ENCODE measurements at places on chromosomes 11 and 22.

GRCh38 chr11:86675017-86675416, 2.6 kb upstream of the ME3 start:
- no peak for DNase-seq

GRCh38 chr11:45964911-45965389, 42.5 kb downstream of the LARGE2 start:
- DNase-seq, result peak; percentile 84

- DNase-seq, result peak; percentile 63
Observed at GRCh38 chr11:118610773-118611432, 3.5 kb downstream of the PHLDB1 start.

DNA sequence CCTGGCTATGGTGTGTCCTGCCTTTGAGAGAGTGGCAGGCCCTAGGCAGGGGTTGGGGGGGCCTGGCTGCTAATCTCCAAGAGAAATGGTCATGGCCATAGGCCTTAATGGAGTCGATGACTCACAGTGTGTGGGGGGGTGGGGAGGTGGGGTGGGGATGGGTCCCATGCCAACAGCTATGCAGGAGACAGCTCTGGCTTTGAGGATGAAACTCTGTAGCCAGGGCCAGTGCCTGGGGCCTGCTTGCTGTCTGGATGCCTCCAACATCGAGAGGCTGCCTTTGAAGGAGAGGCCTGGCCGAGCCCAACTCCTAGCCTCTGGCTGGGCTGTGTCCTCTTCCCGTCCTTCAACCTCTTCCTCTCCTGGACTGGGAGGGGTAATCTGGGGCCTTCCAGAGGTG, 23.9 kb upstream of the TSPAN18 start:
- DNase-seq, result no peak

DNA sequence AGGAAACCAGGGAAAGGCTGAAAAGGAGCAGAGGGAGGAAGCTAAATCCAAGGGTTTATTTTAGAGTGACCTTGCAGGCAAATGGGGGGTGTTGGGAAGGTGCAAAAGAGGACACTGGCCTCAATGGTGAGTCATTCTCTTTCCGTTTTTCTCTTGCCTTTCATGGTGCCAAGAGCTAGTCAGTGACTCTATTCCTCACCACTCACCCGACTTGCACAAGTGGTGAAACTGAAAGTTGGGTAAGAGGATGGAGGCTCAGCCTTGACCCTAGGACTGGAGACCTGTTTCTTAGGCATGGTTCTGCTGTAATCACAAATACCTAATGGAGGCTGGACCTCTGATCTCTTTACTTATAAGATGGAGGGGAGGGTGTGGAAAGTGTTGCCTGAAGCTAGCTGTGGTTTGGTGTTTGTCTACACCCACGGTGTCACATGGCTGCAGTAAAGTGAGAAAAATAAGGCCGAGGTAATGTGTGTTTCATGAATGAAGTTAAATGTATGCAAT, 67.3 kb upstream of the CREB3L1 start:
- DNase-seq, result peak; percentile 16

DNA sequence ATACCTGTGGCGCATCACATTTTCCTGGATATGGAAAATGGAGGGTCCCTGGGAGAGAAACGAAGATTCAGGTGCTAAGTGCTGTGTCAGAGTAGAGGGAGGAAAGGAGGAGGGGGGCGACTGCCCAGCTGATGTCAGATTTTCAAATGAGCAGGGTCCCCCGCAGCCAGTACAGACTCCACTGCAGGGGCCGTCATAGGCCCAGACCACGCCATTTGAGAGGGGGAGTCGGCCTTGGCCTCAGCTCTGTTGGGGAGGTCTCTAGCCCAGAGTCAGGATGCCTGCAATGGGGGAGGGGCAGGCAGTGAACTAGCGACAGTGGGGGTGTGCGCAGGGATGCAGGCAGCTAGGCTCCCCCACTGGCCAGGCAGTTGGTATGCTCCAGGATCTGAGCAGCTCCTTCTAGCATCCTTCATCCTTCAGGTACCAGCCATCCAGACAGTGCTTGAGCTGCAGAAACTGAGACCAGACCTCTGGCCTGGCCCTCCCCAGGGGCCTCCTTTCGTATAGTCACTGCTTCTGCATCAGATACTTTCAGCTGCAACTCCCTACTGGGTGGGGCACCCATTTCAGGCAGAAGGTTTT, at the start of the genes BSCL2 and GNG3:
BSCL2 (minus strand) TSS at position 148 of the 585 bp plus-strand sequence. CDS start 229 bp downstream, outside the sequence.
GNG3 (plus strand) TSS at position 400 of the 585 bp plus-strand sequence. CDS start 620 bp downstream, outside the sequence.
- peak; percentile 59 for DNase-seq

GRCh38 chr11:86644291-86644690, 28.1 kb downstream of the ME3 start:
- DNase-seq, result no peak

- no peak for DNase-seq
Observed at GRCh38 chr22:27063406-27063805, 406.0 kb downstream of the MIAT start.

DNA sequence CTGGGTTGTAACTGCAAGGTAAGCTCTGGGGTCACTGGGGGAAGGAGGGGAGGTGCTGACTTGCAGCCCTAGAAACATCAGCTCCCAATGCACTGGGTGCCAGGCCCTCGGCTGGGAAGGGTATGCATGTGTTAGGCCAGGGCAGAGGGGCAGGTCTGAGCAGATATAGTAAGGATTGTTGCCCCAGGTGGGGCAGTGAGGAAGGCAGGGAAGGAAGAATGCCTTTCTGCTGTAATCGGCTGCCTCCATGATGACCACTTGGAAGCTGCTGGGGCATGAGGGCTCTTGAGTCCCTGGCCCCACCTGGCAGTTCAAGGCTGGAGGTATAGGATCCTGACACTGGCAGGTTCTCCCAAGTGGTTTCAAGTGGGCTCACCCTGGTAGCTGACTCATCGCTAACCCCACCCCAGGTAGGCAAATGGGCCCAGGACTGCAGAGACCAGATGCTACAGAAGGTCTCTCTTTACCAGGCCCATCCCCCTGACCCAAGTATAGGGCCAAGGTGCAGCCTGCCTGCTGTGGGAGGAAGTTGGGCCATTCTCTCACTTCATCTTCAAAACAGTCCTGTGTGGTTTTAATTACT, 56.7 kb downstream of the TIMP3 start:
- no peak for DNase-seq

- DNase-seq, result no peak
Observed at GRCh38 chr11:126776119-126776518, 224.5 kb downstream of the KIRREL3 start.

DNA sequence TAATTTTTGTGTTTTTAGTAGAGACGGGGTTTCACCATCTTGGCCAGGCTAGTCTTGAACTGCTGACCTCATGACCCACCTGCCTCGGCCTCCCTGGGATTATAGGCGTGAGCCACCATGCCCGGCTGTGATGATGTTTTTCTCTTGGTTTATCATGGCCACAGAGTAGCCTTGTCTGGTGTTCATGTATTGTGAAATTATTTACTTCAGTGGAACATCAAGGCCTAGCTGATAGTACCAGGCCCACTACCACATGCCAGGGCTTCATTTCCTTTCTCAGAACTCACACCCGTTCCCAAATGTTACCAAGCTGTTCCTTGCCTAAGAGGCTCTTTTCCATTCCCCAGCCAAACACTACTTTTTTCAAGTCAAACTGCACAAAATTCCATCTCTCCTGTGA, 6.1 kb upstream of the DDB2 start:
- DNase-seq, result no peak

DNA sequence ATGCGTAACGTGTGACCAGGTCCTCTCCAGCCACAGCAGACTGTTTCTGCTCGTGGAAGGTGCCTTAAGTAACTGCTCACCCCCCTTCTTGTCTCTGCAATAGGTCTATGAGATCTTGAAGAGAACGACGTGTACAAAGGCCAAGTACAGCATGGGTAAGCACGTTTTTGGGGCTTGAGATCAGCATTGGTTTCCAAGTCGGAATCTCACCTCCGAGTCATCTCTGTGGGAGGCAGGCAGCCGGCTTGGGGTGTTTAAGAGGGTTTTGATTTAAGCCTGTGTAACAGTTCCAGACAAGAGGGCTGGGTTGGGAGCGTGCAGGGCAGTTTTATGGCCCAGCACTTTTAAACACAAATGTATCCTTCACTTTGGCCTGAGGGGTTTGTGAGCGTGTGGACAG, 30.1 kb downstream of the ANO1 start:
- no peak for DNase-seq

DNA sequence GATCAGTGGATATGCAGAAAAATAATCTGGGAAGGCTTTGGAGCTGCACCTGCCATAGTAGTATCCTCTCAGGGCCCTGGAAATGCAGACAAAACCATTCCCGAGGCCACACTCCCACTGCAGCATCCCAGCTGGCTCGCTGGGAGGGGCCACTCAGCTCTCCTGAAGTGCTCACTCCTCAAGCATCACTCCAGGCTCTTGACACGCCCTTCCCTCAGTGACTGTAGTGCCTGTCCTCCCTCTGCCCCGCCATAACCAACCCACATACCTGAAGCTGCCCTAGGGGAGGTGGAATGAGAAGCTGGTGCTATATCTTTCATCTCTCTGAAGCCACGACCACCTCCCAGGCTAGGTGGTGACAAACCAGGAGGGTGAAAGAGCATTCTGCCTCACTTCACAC, 4.8 kb downstream of the DSCAML1 start:
- no peak for DNase-seq

DNA sequence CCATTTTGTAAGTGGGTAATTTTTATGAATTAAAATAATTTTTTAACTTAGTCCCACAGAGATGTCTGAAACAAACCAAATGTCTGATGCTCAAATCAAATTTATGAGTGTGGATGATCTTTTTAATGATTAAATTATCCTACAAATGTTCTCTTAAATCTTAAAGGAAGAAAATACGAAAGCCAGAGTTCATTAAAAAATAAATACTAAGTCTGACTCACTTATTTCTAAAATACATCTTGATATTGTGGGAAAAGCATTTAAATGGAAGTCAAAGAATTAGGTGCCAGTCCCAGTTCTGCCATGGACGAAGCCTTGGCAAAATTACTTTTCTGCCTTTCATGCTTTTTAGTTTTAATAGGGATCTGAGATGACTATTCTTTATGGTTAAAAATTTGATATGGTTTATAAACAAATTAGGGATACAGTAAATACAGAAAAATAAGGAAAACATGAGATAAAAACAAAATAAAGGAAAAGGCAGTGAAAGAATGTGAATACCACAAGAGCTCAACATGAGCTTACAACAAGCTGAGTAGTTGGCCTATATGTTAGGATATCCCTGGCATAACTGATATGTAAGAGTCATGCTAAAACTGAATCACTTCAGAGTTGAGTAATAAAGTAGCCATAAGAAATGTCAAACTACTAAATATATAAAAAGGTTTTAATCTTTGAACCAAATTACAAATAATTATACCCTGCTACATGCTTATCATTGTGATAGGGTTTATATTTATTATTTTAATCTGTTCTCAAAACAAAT, 9.2 kb downstream of the CCDC34 start:
- peak; percentile 24 for DNase-seq

DNA sequence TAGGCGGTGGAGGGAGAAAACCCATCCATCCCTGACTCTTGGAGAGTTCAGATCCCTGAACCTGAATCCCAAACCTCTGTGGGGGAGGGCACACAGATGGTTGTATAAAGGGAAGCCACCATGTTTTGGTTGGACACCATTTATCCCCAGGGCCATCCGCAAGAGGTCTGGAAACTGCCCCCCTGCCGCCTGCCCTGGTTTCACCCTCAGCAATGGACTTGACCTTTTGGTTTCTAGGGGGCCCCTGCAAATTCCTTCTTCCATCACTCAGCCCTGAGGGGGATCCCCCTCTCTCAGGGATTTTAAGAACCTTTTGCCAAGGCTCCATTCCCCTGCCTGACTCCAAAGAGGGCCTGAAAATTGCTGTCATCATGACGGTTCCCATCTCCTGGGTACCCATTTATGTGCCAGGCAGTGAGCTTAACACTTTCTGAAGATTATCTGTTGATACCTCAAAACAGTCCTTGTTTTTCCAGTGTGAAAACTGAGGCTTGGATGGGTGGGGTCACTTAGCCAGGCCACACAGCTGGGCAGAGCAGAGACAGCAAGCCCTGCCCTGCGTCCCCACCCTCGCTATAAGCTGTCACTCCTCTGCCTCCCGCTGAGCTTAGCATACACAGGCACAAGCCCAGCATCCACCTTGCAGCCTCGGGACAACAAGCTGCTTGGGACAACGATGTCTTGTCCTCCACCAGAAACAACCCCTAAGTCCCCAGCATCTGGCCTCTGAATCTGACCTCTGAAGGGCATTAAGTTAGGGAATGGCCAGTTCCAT, 33.2 kb upstream of the CRYBB3 start:
- no peak for DNase-seq

GRCh38 chr11:36500315-36500721, 9.8 kb downstream of the TRAF6 start:
- DNase-seq, result peak; percentile 18

- DNase-seq, result no peak
Observed at GRCh38 chr11:111269146-111269868, 23.8 kb downstream of the POU2AF2 start.

DNA sequence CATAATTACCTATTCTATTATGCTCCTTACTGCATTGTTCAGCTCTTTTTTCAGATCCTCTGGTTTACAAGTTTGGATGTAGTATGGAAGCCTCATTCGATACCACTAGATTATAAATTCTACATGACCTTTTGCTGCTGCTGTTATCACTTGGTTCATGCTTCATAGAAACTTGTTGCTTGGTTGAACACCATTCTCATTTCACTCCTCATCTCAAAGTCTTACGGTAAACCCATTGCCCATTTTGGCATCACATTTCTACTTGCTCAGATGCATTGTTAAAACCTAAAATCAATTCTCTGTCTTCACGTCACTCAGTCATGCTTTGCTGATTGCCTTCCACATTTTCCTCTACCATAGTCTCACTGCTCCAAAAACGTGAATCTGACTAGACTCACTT, 155.5 kb upstream of the DDI1 start:
- no peak for DNase-seq

GRCh38 chr22:37563153-37564081, 3.1 kb downstream of the CDC42EP1 start:
- DNase-seq, result no peak
